G401 (cell line): ENCODE measurements at places on chromosomes 6 and 20. TPM values are rescaled to one million over a fixed set of nuclear protein-coding genes. Genes with fewer than 3 reads are reported as not detected.

The ZSWIM3 gene
- total RNA-seq: 2.9 and 4.9 TPM in 2 replicates

The MDFI gene
- 0.18 TPM in 1 of 2 replicates, not detected in the other for total RNA-seq

The ANKRD6 gene
- 12.1 and 22.1 TPM in 2 replicates for total RNA-seq

The PROKR2 gene
- total RNA-seq: not detected in 2 replicates

The PNLDC1 gene
- total RNA-seq: not detected in 2 replicates

DNA sequence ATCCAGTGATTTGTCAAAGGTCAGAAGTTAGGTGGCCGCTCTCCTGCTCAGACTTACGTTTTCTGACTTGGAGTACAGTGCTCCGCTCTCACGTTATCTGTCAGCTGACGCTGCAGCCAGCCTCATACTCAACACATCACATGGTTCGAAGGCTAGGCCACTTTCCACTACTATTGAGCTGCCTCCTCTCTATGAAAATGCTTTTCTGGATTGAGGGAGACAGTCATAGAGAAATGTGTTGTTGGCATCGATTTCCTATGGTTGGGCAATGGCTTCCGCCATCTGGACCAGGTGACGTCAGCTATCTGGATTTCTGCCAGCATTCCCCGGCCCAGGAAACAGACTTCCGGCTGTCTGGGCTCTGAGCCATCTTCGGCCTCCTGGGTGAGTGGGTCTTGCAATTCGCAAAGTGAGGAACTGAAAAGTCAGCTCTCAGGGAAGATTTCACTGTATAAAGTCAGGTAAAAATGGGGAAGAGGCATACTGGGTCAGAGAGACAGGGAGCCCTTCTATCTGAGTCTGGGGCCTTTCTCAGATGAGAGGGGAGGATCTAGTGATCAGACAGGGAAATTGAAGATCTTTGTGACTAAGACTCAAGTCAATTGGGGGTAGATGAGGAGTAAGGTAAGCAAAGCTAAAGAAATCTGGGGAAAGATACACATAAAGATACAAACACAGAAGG is 37.5 kb upstream of the IER3 start:
- DNase-seq: peak; percentile 94

- DNase-seq: peak; percentile 81
Measured at GRCh38 chr6:75934643-75935472, 137.6 kb downstream of the IMPG1 start.

- DNase-seq: no peak
Measured at GRCh38 chr20:10618611-10619245, 55.1 kb downstream of the JAG1 start.

DNA sequence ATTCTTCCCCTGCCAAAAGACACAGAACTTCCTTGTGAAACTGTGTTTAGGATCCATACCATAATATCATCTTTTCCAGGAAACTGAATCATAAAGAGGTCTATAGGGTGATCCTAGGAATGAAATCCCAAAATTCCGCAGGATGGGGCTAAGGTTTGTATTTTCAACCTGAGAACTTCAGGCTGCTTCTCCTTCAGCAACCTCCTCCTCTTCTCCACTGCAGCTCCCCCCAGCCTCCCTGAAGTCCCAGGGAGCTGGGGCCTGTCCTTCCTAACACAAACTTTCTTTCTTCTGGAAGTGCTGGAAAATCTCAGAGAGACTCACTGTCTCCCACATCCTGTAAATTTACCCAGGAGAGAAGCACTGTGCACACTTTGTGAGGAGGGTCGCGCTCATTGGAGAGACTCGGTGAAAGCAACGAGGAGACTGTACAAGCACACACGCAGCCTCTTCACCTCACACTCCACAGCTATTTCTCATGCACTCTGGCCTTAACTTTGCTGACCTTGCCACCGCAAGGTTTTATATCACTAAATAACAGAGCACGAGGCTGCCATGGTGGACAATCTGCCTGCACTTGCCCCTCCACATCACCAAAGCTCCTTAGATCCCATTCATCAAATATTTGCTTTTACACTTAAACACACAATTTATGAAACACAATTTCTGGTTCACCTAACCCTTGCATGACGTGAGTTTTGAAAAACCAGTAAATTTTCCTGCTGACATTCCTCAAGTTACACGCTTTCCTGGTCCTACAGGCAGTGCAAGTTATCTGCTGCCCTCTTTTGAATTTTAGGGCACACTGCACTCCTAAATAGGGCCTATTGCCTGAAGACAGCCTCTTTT is 14.3 kb downstream of the ID4 start:
- peak; percentile 74 for DNase-seq

- no peak for DNase-seq
Measured at GRCh38 chr6:30397697-30398096, 52.7 kb downstream of the RPP21 start.

DNA sequence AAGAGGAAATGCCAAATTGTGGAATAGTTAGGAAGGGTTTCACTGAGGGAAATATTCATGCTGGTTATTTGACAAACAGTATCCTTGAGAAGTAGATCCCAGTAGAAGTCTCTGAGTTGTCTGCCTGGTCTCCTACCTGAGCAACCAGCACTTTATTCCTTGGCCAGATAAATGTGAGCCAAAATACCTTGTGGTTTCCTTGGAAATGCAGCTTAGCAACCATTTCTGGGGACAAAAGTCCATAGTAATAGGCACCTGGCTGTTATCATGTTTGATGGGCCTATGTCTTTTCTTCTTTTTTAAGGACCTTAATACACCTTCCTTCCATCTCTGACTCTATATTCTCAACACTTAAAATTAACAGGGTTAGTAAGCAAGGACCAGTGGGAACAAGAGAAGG is 217.1 kb upstream of the MARCKS start:
- no peak for DNase-seq

- no peak for DNase-seq
Measured at GRCh38 chr6:91420243-91420642, 833.4 kb upstream of the MAP3K7 start.

- DNase-seq: no peak
Measured at GRCh38 chr6:17289630-17290061, 8.5 kb downstream of the RBM24 start.

DNA sequence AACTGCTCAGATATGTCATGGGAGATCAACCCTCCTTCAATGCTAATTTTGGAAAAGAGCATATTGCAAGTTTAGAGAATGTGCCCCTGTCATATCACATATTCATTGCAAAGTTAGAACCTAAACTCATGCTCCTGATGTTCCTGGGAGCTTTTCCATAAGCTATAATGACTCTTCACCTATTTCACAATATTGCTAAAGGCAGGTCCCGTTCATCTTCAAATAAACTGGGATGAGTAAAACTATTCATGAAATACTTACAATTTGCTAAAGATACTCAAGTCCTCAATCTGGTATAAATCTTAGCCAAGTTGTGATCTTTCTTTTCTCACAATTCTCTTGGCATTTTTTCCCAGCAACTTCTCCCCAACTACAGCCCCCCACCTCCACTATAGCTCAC is 121.7 kb upstream of the TNFAIP3 start:
- no peak for DNase-seq

GRCh38 chr20:14859627-14860026 is 522.2 kb upstream of the FLRT3 start:
- no peak for DNase-seq

DNA sequence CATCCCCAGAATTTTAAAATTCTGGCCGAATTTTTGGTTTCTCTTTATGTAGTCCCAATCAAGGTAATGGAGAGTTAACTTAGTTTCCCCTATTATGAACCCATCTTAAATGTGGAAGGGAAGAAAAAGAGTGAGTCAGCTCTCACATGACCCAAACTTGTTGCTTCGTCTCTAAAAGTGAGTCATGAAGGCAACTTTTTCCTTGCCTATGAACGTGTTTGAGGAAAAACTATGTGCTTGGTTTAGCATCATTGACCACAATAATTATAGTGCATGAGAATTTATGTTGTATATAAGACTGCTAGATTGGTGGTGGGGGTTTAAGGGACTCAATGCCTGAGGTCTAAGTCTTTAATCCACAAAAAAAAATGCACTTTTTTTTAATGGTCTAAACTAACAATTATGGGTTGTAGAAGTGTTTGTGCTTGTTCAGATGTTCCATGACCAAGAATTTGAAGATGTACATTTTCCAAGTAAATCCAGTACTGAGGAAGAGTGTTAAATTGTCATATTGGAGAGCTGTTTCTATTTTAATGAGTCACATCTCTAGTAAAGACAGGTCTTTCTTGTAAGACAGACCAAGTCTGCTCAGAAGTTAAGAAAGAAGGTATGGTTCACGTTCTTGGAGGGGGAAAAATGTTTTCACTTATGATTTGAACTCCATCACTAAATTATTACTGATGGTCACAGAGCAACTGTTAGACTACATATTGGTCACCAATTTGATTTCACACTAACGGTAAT is 409.9 kb upstream of the MARCKS start:
- no peak for DNase-seq
